Cerebellar nuclear complex (tissue), 1 donor: ENCODE measurements at places on chromosomes 16 and 17.

DNA sequence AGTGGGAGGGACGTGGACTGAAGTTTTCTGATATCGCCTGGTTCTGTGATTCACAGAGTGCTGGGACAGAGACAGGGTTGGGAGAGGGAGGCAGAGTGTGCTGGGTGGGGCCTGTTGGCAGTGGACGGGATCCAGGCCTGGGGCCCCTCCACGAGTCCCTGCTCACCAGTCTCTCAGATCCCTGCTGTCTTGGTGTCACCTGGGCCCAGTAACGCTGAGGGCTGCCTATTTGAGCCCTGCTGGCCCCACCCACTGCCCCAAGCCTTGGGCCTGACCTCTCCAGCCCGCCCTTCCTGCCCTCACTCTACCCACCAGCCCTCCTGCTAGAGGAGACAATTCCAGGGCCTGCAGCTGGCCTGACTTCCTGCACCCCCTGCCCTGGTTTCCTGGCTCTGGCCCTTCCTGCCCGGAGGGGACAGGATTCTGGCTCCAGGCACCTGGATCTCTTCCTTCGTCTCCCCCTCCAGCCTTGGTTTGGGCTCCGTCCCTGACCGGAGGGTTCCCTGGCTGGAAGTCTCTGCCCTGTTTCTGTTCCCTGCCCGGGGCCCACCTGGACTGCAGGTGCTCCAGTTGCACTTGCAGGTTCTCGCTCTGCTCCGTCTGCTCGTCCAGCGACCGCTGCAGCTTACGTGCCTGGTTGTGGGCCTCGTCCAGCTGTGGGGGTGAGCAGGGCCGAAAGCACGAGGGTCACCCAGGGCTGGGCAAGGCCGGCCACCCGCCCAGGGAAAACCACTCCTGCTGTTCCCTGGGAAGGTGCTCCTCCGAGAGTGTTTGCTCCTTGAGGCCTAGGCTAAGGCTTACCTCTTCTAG lies 21.4 kb downstream of the CCDC102A start:
- DNase-seq: no peak

DNA sequence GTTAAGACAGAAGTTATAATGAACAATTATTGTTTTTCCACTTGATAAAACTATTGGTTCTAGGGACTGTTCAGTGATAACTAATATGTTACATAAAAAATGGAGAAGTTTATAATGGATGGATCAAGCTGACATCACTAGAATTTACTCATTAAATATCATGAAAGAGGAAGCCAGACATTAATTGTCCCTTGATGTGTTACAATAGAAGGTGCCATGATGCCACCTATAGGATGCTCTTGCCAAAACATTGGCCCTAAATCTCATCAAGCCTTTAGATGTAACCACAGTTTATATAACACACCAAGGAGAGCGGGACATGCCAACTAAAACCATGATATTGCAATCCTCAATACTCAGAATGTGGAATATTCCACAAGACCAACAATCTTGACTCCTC lies 147.9 kb upstream of the MON1B start:
- DNase-seq: no peak

DNA sequence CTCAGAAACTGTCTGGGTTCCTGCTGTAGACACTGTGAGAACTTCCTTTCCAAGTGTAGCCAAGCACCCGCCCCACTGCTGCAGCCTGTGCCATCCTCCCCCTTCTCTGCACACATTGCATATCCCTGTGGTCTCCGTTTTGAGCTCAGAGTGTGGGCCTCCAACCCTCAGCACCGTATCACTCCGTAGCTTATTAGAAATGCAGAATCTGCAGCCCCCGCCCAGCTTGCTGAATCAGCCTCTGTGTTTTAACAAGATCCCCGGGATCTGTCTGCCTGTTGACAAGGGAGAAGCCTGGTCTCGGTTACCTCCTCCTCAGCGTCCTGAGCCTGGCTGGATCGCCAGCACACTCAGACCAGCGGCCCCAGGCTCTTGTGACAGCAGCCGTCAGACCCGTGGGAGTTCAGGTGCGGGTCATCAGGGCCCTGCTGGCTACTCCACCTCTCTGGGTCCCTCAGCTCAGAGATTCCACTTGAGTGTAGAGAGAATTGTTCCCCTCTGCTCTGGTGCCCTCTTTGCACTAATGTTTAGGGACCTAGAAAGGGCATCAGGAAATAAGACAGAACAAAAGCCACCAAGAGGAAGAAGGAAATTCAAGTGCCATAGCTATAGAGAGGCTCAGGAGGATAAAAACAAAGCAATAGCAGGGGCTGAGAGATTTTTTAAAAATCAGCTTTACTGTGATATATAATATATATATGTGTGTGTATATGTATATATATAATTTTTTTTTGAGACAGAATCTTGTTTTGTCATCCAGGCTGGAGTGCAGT lies 92.3 kb downstream of the PITPNC1 start:
- no peak for DNase-seq

- no peak for DNase-seq
Measured at GRCh38 chr17:69722518-69722917, 308.0 kb downstream of the MAP2K6 start.

- no peak for DNase-seq
Measured at GRCh38 chr17:557371-557770, 157.3 kb downstream of the VPS53 start.

- no peak for DNase-seq
Measured at GRCh38 chr16:85931596-85932402, 32.8 kb downstream of the IRF8 start.

GRCh38 chr16:70728150-70728549 lies 42.3 kb upstream of the MTSS2 start:
- no peak for DNase-seq

DNA sequence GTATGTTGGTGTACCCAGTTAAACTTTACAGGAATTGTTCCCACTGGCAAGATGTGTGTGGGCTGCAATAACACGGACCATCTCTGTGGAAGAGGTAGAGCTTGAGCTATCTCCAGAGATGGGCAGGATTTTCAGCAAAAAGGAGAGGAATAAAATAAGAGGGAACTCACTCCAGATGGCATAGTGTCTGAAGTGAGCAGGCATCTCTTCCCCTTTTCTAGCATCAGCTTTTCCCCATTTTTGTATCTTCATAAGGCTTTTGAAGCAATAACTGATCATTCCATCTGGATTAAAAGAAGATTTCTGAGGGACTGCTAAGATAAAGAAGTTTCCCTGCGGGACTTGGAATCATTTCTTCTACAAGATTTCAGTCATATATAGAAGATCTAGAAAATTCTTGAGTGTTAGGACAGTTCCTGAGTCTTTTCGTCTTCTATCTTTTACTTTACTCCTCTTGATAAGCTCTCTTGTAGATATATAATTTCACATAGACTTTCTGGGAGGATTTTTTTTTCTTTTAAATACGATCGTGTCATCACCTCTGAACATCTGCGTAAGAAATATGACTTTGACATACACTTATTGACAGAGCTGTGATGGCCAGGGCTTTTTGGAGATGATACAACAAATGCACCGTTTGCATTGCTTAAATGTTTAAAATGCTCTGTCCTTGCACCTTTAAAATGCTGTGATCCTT lies 2.1 kb downstream of the CPD start:
- DNase-seq: no peak

- DNase-seq: no peak
Measured at GRCh38 chr17:48522031-48522653, 8.7 kb downstream of the HOXB1 start.

DNA sequence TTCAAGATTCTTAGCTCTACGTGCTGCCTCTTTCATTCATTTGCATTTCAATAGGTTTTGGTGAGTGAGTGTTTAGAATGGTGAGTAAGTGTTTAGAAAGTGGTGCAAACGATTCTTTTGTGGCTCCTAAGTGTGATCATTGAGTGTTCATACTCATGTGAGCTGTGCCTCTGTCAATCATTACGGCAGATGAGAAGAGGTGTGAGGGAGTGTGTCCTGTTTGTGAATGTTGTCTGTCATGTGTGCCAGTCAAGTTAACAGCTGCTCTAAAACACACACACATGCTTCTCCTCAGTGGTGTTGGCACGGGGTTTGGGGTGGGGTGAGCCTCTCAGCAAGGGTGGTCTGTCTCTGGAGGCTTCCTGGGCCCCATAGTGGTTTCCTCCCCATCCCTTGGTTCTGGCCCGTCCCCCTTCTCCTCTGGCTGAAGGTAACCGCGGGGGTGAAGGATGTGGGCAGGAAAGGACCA lies 11.4 kb downstream of the MYL4 start:
- no peak for DNase-seq

GRCh38 chr17:79401704-79402674 lies 208.9 kb downstream of the RBFOX3 start:
- no peak for DNase-seq

DNA sequence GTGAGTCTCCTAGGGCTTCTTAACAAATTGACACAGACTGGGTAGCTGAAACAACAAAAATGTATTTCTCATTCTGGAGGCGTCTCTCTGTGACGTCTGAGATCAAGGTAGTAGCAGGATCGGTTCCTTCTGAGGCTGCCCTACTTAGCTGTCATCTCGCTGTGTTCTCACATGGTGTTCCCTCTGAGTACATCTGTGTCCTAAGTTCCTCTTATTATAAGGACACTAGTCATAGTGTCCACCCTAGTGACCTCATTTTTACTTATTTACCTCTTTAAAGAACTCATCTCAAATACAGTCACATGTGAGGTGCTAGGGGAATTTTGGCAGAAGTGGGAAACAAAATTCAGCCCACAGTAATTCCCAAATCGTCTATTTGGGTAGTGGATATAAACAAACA lies 529.1 kb downstream of the NPIPA7 start:
- no peak for DNase-seq

- DNase-seq: no peak
Measured at GRCh38 chr17:47850692-47851573, at the start of gene SP6. TSS of gene SP6 (minus strand) at chr17:47851163. CDS start at chr17:47848429, 2,734 bp downstream.

DNA sequence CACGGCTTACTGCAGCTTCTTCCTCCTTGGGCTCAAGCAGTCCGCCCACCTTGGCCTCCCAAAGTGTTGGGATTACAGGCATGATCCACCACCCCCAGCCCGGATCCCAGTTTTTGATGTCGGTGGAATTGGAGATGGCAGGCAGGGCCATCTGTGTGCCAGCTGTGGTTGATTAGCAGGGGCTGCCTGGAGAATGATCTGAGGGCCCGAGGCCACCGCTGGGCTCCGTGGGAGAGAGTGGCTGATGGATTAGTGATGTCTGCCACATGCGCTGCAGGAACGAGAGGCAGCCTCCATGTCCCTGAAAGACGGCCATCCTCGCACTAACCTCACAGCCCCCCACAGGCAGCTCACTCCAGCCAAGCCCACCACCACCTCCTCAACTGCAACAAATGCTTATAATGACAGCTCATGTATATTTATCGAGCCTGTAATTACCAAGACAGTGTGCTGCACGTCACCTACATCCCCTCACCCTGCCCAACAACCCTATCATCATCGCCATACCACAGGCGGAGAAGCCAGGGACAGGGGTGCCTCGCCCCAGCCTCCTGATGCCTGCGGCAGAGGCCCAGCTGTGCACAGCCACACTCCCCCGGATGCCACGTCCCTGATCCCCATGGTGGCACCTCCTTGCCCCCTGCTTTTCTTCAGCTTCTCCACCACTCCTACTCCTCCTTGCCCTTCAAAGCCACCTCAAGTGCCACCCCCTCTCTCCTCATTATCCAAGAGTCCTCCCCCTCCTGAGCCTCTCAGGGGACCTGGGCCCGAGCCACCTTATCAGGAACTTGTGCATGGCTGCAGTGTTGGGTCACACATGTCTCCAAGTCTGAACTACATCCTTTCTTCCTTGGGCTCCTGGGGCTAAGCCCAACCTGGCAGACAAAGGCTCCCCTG lies 33.2 kb downstream of the ACTG1 start:
- no peak for DNase-seq

DNA sequence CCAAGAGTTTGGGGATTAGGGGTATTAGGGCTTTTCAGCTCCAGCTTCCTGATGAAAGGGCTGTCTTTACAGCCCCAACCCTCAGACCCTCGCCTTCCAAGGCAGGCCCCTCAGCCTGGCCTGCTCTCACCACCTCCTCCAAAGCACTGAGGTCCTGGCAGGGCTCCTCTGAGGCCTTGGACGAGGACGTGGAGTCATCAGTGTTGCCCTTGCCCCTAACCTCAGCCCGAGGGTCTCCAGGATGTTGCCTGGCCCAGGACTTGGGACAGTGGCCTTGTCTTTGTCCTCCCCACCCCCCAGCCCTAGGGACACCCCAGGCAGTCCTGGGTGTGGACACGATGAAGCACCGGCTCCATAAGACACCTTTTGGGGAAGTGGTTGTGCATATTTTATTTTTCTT lies 28.2 kb downstream of the B9D1 start:
- no peak for DNase-seq

DNA sequence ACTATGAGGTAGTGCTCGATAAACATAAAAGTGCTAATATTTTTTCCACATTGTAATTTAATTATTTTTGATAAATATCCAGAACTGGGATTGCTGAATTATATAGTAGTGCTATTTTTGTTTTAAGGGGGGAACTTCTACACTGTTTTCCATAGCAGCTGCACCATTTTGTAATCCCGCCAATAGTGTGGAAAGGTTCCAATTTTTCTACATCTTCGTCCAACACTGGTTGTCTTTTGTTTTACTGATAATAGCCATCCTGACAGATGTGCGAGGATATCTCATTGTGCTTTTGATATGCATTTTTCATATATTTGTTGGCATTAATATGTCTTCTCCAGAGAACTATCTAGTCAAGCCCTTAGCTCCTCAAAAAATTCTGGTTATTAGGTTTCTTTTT lies 259.6 kb upstream of the KCNJ16 start:
- DNase-seq: no peak

GRCh38 chr16:60304720-60305119 lies 1570.6 kb upstream of the GOT2 start:
- DNase-seq: no peak

DNA sequence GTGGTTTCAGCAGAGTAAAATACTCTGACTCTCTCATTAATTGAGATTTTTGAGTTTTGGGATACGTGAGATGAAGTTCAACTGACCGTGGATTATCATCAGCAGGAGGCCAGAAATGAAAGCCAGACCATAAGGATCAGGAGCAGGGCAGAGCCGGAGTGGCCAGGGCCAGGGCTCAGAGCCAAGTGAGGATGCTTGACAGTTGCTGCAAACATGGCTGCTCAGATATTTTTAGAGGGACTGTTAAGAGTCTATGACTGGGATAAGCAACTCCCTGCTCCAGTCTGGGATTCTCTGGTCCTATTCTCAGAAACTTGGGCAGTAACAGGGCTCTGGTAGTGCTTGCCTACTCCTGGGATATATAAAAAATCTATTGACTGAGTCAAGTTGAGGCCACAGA lies 17.6 kb upstream of the CDH13 start:
- DNase-seq: no peak

DNA sequence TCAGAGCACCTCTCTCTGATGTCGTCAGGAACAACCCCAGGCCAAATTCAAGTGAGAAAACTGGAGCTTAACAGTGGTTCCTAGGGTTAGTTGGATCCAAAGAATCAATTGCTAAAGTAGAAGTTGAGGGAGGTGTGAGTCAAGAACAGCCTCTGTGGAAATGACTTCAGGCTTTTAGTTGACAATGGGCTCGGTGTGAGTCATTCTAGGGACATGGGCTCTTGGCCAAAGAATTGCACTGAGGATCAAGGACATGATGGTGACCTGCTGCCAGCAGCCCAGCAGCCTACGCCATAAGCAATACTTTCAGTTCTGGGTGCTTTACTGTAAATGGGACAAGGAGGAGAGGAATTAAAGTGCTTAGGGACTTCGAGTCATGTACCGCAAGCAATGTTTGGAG lies 32.1 kb upstream of the SMURF2 start:
- no peak for DNase-seq
